ENCODE measurements at places on chromosomes 2 and 18.
A peak's percentile ranks its signal among the peaks of the same experiment; 100 is the strongest.

DNA sequence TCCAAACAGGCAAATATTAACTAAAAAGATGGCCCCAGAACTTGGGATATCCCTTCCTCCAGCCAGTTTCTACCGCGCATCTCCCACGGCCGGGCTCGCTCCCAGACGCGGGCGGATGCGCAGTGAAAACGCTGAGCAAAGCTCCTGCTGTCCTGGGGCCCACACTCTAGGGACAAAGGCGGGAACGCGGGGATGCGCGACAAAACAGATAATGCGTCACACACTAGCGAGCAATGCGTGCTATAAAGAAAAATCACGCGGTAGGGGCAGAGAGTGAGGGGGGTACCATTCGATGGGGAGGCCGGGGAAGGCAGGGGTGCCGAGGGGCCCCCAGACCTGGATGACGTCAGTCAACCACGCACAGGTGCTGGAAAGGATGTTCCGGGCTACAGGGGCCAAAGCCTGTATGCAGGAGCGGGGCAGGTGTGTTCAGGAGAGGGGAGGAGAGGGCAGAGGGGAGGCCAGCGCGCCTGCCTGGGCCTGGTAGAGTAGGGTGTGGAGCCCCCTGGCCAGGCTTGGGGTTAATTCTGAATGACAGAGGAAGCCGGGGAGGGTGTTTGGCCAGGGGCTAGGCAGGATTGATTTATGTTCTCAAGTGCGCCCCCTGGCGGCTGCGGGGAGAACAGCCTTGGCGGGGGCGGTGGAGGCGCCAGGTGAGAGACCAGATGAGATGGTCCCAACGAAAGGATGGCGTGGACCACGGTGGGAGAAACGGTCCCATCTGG, 14.9 kb upstream of the ITM2C start:
- DNase-seq = peak; percentile 62

GRCh38 chr18:908758-909724, 4.4 kb downstream of the ADCYAP1 start:
- no peak for DNase-seq

GRCh38 chr2:209321076-209321475, 102.8 kb upstream of the MAP2 start:
- DNase-seq = no peak

- peak; percentile 77 for DNase-seq
These were observed 51.2 kb upstream of the ALPP start for GRCh38 chr2:232327105-232328031.

DNA sequence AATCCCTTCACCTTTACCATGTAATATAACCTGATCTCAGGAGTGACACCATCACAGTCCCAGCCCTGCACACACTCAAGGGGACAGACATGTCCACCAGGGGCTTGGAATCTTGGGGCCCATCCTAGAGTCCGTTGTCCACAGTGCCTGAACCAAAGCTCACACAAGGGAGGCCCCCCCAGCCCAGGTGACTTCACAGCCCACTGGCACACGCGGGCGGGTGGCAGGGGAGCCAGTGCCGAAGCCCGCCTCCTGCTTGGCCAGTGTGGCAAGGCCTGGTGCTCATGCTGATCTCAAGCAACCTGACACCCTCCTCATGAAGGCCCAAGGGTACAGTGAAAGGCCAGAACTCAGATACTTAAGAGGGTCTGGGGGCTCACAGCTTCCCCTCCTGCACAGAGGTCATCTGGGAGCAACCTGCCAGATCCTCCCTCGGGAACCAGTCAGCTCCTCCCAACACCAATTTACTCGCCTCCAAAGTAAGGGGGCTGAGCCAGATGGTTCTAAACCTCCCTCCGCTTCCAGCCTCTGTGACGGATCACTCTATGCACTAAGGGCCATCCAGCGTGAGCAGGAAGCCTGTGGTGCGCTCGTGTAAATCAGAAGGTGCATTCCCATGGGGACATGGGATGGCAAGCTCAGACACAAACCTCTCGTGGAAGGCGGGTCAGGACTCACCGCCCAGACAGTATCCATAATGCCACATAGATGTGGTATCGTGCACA, 3.2 kb upstream of the RAB17 start:
- DNase-seq = no peak

DNA sequence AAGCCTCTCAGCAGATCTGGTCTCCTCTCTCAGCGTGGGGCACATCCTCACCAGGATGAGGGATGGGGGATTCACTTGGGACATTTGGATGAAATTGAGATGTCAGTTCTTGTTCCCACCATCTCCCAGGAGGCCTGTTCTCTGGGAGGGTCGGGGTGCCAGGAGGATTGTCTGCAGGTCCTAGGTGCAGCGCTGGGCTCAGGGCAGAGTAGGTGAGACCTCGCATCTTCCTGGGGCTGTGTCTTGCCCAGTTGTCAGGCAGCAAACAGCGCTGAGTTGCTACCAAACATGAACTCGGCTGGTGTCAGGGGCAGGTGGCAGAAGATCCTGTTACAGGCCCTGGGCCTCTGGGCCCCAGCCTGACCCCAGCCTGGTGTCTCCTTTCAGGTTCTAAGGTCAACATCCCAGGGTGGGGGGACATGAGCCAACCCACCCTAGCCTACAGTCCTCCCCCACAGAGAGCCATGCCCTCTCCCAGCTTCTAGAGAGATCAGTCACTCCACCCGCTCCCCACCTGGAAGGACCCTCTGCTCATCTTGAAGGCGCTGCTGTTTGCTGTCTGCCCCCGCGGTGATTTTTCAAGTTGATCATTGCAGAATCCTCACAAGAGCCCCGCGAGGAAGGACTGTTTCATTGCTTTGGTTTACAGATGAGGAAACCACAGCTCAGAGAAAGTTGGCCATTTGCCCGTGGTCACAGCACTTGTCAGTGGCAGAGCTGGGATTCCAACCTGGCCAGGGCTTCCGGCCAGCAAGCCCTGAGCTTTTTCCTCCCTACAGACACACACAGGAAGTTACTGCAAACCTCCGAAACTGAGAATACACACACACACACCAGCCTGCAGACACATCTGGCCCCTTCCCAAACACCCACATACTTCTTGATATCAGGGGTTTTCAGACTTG, 83.9 kb downstream of the STPG4 start:
- DNase-seq = peak; percentile 37

DNA sequence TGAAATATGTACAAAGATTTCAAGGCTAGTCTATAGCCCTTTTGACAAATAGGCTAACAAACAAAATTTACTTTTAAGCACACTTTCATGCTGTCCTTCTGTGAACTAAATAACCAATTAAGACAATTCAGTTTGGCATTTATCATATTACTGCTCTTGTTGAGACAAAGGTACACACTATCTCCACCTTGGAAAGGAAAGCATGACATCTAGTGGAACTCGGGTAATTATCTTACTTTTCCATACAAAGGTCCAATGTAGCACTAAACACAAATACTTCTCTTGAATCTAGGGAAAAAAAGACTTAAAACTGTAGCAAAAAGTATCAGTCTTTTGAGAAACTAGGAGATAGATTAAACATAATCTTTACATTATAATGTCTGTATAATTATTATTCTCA, 125.0 kb upstream of the CD226 start:
- DNase-seq = no peak

DNA sequence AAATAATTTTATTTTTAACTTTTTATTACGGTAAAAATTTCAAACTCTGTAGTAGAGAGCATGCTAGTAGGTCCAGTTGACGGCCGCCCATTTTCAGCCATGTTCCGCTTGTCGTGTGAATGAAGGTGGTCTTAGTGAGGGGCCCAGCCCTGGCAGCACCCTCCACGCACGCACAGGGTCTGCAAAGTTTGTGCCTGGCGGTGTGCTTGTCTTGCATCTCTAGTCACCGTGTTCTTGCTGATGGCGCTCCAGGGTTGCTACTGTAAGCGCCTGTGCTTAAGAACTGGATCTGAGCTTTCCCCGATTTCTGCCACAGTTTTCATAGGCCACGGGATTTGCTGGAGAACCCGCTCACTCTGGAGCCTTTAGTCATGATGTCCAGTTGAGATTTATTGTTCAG, 28.9 kb downstream of the LDLRAD4 start:
- no peak for DNase-seq

DNA sequence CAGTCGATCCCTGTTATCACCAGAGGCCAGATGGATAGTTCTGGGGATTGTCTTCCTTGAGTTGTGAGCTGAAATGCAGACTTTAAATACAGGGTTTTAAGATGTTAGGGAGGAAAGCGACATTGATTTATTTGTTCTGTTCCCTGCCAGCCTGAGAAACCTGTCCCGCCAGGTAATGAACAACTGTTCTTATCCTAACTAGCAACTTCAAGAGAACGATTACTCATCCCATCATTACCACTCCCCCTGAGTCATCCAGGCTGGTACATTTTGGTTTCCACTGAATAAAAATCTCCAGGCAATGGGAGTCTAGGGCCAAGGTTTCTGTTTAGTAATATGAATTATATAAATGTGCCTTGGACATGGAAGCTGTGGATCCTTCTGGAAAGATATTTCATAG, 131.2 kb downstream of the LYPD6B start:
- DNase-seq = no peak

DNA sequence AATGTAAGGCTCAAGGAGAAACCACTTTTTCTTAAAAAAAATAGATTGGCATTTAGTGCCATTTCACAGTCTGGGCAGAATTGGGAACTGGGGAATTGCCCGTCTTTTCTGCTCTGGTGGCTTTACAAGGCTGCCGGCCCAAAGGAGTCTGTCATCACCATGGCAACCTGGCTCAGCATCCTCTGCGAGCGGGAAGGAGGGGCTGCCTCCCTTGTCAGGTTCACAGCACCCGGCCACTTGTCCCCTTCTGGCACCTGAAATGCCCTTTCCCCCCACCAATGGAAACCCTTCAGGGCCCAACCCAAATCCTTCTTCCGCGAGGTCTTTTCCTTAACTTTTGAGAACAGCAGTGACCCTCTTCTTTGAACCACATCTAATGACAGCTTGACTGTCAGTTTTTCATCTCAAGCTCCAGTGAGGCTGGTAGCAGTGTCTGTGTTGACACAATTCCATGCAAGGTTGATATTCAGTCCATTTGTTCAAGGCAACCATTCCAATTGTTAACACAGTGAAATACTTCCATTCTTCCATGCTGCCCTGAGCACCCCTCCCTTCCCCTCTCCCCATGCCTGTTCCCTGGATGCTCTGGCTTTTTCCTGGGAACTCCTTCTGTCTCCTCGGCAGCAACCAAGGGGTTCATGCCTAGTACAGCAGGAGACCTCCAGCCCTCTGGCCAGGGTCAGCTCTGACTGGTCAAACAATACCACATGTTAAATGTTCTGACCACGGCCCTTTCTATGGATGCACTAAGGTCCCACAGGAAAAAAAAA, 79.6 kb downstream of the DNER start:
- no peak for DNase-seq

DNA sequence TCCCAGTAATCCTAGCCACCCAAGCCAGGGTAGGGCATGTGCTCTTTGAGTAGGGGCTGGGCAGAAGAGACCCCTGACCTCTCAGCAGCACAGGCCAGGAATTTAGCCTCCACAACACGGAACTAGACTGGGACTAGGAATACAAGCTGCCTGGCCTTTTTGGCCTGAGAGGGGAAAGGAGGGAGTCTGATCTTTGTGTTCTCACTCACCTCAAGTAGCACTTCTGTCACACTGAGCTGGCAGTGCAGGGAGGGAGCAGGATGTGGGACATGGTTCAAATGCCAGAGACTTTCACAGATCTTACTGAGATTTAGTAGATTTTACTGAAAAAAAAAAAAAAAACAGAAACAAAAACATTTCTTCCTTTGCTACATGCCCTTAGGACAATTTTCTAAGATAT, 395.2 kb downstream of the CMPK2 start:
- no peak for DNase-seq

GRCh38 chr2:179965291-179966258, 41.5 kb downstream of the CWC22 start:
- DNase-seq = no peak

DNA sequence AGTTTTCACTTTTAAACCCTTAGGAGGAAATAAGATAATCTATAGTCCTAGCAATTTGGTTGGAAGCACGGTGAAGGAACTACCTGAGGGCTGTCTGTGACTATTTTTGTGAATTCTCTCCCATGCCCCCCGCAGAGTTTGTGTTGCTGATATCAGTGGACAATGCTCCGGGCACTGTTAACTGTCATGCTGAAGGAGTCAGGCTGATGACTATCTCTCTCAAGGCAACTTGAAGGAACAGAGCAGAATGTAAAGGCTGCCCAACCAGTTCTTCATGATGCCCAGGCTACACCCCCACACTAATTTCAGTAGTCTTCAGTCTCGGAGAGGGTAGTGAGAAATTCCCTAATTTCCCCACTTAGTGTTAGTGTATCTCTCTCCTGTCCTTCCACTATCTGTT, 21.6 kb upstream of the RAB6C start:
- DNase-seq = no peak

- no peak for DNase-seq
These were observed 62.4 kb downstream of the TANC1 start for GRCh38 chr2:159030674-159031380.

DNA sequence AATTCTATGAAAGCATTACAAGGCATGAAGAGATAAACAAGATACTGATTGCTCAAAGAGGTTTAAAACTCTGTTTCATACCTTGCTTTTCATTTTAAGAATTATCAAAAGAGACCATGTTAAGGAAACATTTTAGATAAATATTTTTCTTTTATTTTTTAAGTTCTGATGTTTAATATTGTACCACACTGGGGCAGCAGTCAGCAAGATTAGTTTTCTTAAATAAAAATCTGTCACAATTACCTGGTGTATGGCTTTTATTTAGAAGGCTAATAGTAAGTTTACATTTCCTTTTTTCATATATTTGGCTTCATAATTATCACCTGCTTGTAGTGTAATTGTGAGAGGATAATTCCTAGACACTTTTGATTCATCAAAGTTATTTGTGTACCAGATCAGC, 46.4 kb downstream of the ZNF804A start:
- no peak for DNase-seq

- DNase-seq = no peak
These were observed 255.3 kb downstream of the ZNF385B start for GRCh38 chr2:179606141-179606540.
